Urinary bladder (tissue), 4 donors: ENCODE measurements at places on chromosomes 5 and 9. TPM values are rescaled to one million over a fixed set of nuclear protein-coding genes. Genes with fewer than 3 reads are reported as not detected.

The DOLK gene
- 11.3 TPM for total RNA-seq

The INSL6 gene
- not detected for total RNA-seq

The FOXD4 gene
- not detected for total RNA-seq

The SPATA31C1 gene
- 0.16 TPM for total RNA-seq

The TAS2R1 gene
- total RNA-seq, result not detected

The MOB3B gene
- 8.0 TPM for total RNA-seq

The HTR1A gene
- total RNA-seq, result not detected

The TRIO gene
- total RNA-seq, result 233 TPM

The CDH10 gene
- 1.5 TPM for total RNA-seq

The DROSHA gene
- 90.8 TPM for total RNA-seq

The ANKRD18A gene
- total RNA-seq, result 0.95 TPM

The LCN12 gene
- total RNA-seq, result not detected

The FBN2 gene
- 138 TPM for total RNA-seq

The PRSS3 gene
- total RNA-seq, result not detected

The CCNI2 gene
- 1.9 TPM for total RNA-seq

The ZNF474 gene
- 0.21 TPM for total RNA-seq

The QRFP gene
- not detected for total RNA-seq

The SLC27A6 gene
- 8.8 TPM for total RNA-seq

The FANCG gene
- 14.9 TPM for total RNA-seq

The SLC34A3 gene
- not detected for total RNA-seq

The LURAP1L gene
- total RNA-seq, result 34.5 TPM

The TAF11L12 gene
- not detected for total RNA-seq

The GABRA1 gene
- 0.21 TPM for total RNA-seq

The FBP2 gene
- 2.2 TPM for total RNA-seq

The GRIA1 gene
- 3.0 TPM for total RNA-seq

The PDE6A gene
- 0.05 TPM for total RNA-seq

The PCDHGB6 gene
- total RNA-seq, result 12.0 TPM

The OLFML2A gene
- 40.2 TPM for total RNA-seq

The TICAM2 gene
- 11.9 TPM for total RNA-seq

The RLN1 gene
- 0.42 TPM for total RNA-seq

The TLX3 gene
- 0.32 TPM for total RNA-seq

The CLIC3 gene
- total RNA-seq, result 3.6 TPM

The CSF1R gene
- 24.5 TPM for total RNA-seq

The BTNL3 gene
- total RNA-seq, result not detected

The IRX2 gene
- 0.58 TPM for total RNA-seq

The PRDM9 gene
- not detected for total RNA-seq

The LCN6 gene
- total RNA-seq, result not detected

The TCF7 gene
- total RNA-seq, result 1.1 TPM

The PLAC8L1 gene
- not detected for total RNA-seq

The URM1 gene
- 21.1 TPM for total RNA-seq

The CDH18 gene
- 3.2 TPM for total RNA-seq

The MSMP gene
- 0.53 TPM for total RNA-seq

The PCDHA10 gene
- 1.1 TPM for total RNA-seq

The MLLT3 gene
- total RNA-seq, result 39.4 TPM

The RIOK2 gene
- 38.8 TPM for total RNA-seq

The NOTCH1 gene
- 25.6 TPM for total RNA-seq

The ANKRD55 gene
- not detected for total RNA-seq

The PLPP7 gene
- 4.1 TPM for total RNA-seq

The TRPM6 gene
- total RNA-seq, result 0.63 TPM

The SLCO6A1 gene
- total RNA-seq, result not detected

The GDNF gene
- total RNA-seq, result 1.5 TPM

The CENPH gene
- total RNA-seq, result 20.5 TPM

The NUP188 gene
- 43.1 TPM for total RNA-seq

The F12 gene
- not detected for total RNA-seq

The OR1L4 gene
- total RNA-seq, result not detected

The N4BP3 gene
- 4.2 TPM for total RNA-seq

The TAF11L13 gene
- not detected for total RNA-seq

The FAT2 gene
- 5.0 TPM for total RNA-seq

The AK8 gene
- 1.0 TPM for total RNA-seq
